ENCODE measurements at places on chromosomes 1 and 21.

- DNase-seq = no peak
These were observed 125.2 kb downstream of the MAGI3 start for GRCh38 chr1:113515498-113515897.

DNA sequence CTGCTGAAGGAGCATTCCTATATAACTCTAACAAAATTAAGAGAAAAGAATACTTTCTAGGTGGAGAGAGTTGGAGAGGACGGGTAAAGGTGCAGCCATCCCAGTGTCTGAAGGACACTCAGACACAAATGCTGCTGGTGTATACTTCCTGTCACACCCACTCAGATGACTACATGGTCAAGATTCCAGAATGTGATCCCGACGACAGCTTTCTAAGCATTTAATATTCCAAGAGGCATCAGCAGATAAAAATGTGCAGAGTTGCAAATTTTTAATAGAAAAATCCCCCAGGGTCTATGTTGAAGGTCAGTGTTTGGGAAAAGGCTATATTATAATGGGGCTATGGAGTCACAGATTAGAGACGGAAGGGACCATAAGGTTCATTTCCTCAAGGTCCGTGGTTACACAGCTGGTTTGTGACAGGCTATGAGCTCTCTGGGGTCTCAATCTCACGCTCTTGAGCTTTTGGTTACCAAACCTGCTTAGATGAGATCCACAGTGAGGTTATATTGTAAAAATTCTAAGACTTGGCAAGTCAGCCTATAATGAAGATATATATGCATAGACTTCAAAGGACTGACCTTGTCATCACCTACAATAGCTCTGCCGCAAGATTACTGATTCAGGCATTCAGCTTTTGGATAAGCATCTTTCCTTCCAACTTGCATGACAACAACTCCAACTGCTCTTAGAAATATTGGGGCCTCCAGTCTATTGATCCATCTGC, 35.1 kb downstream of the ZNF281 start:
- DNase-seq = no peak

- no peak for DNase-seq
These were observed 17.5 kb upstream of the FAM43B start for GRCh38 chr1:20534659-20535417.

- DNase-seq = peak; percentile 90
These were observed 10.7 kb downstream of the CLCNKA start for GRCh38 chr1:16032388-16033102.

DNA sequence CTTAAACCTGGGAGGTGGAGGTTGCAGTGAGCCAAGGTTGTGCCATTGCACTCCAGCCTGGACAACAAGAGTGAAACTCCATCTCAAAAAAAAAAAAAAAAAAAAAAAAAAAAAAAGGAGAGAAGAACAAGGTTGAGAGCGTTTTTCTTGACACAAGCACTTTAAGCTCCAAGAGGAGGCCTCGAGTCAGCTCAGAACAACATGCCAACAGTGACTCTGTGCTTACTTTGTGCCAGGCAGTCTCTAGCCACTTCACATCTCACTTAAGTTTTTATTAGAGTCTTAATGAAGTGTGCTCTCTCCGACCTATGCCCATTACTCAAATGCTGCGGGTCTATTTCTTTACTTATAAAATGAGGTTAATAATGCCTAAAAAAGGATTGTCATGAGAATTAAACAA, 13.0 kb downstream of the ATP1A1 start:
- DNase-seq = no peak

DNA sequence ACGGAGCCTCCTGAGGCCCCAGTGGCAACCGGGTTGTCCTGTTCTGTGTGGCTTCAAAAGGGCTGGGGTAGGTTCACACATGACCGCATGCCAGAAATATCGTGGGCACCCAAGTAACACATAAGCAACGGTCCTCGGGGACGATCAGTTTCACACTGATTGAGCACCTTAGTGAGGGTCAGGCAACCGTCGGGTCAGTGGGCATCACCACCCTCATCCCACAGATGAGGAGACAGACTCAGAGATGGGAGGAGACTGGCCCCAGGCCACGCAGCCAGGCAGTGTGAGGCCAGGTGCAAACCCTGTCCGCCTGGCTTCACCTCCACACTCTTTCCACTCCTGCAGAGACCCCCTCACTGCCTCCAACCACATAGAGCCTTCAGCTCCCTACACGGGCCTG, 309.8 kb downstream of the MATN1 start:
- no peak for DNase-seq

- DNase-seq = no peak
These were observed 7.8 kb downstream of the SLC41A1 start for GRCh38 chr1:205805082-205805711.

DNA sequence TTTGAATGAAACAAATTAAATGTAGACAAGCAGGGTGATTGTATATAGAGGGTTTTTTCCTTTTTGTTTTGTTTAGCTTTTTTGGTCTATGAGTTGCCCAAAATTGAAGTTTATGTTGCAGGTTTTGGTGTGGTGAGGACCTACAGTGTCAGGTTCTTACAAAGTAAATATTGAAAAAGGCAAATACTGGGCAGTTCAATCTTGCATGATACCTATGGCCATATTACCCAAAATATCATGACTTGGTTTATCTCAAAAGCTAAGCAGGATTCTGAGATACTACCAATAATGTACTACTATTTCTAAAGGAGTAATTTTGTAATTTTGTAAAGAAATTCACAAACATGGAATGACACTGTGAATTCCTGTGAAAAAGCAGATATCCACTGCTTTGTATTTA, 1.8 kb downstream of the DNAJB4 start:
- DNase-seq = no peak

- no peak for DNase-seq
These were observed 10.2 kb downstream of the SPSB1 start for GRCh38 chr1:9302745-9303524.

DNA sequence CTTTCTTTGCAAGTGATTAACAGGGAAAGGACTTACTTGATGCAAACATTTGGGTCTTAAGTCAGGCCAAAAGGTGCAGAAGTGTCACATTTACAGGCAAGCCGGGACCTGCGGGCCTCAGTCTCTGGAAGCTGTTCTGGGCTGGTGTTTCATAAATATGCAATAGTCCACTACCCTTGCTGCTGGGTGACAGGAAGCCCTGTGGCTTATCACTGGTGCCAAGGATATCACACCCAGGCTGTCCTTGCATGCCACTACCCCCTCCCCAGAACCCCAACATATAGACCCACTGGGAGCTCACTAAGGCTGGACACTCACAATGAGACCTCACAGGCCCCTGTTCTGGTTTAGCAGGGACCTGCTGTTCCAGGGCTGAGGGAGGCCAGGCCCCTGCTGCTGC, 3.4 kb upstream of the LEFTY2 start:
- no peak for DNase-seq

- no peak for DNase-seq
These were observed 11.2 kb downstream of the MEF2D start for GRCh38 chr1:156489166-156489934.

DNA sequence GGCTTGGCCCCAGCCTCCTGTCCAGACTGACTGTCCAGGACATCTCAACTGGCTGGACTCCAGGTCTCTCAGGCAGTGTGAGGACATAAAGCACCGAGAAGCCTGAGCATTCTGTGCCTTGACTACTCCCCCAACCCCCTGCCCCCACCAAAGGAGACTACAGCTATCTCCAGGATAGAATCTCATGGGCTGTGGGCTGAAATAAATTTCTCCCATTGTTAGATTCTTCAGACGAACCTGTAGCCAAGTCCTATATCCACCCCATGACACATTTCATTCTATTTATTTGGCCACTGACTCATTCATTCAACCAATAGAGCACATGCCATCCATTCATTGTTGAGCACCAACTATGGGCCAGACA, 11.4 kb downstream of the VWA5B1 start:
- DNase-seq = no peak

DNA sequence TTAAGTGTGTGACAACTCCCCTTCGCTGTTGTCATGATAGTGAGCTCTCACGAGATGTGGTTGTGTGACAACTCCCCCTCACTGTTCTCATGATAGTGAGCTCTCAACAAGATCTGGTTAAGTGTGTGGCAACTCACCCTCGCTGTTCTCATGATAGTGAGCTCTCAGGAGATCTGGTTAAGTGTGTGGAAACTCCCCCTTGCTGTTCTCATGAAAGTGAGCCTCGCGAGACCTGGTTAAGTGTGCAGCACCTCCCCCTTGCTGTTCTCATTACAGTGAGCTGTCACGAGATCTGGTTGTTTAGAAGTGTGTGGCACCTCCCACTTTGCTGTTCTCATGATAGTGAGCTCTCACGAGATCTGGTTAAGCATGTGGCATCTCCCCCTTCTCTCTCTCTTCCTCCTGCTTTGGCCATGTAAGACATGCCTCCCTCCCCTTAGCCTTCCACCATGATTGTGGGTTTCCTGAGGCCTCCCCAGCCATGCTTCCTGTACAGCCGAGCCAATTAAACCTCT, 25.1 kb upstream of the LSS start:
- peak; percentile 47 for DNase-seq

DNA sequence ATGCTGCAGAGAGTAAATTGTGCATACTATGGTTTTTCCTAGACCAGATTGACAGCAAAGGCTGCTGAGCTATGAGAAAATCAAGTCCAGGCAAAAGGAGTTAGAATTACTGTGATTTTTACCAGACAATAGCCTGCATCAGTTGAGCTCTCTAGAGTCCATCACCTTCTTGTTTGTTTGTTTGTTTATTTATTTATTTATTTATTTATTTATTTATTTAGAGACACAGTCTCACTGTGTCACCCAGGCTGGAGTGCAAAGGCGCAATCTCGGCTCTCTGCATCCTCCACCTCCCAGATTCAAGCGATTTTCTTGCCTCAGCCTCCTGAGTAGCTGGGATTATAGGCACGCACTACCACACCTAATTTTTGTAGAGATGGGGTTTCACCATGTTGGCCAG, 24.2 kb upstream of the ABCB10 start:
- no peak for DNase-seq

- DNase-seq = no peak
These were observed 121.9 kb downstream of the MAB21L3 start for GRCh38 chr1:116232989-116233514.

DNA sequence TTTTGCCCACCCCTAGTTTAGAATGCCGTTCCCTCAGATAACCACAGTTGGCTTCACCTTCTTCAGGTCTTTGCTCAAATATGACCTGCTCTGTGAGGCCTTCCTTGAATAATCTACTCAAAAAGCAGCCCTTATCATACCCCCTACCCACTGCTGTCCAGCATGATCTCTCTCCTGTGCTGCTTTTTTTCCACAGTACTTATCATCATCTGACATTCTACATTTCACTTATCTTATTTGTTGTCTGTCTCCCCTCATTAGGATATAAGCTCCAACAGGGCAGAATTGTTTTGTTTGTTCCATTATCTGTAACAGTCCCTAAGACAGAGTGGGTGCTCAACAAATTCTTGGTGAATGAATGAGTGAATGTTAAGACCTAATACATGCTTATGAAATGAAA, 18.1 kb downstream of the USP24 start:
- DNase-seq = no peak

- DNase-seq = no peak
These were observed 205.1 kb upstream of the EDN2 start for GRCh38 chr1:41689558-41689981.

- DNase-seq = no peak
These were observed at the start of gene CRABP2 for GRCh38 chr1:156705321-156705917. TSS of gene CRABP2 (minus strand) at chr1:156705583. CDS start at chr1:156705446, 137 bp downstream.

DNA sequence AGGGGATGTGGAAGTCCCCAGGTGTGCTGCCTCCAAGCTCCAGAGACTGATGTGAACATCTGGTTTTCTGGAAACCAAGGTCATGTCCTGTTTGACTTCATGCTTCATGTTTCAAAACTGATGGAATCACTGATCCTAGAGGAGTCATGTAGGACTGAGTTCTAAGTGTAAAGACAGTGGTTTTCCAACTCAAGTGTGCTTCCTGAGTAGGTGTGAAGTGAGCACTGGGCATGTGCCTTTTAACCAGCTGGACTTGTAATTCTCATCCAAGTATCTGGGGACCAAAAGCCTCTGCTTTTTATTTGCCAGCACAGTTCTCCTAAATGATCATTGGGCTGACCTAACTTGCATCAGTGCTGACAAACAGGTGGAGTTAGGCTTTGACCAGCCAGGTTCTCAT, 36.9 kb downstream of the ABCA4 start:
- DNase-seq = no peak

DNA sequence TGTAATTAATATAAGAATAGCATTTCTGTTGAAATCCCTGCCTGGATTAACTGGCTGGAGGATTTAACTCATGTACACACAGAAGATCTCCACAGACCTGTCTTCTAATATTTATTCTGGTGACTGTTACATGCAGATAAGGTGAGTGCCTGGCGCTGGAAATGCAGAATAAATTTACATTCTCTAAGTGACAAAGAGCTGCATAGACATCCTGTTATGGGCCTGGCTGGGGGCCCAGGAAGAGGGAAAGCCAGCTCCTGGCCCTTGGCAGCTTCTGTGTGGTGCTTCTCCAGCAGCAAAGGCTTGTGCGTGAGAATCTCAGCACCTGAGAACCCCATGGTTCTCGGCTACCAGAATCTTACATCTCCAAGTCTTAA, 446.6 kb downstream of the PTPRU start:
- DNase-seq = no peak

- no peak for DNase-seq
These were observed 6.9 kb downstream of the PTPRU start for GRCh38 chr1:29243023-29243870.

- DNase-seq = no peak
These were observed 267.8 kb downstream of the C1orf94 start for GRCh38 chr1:34444516-34444915.

DNA sequence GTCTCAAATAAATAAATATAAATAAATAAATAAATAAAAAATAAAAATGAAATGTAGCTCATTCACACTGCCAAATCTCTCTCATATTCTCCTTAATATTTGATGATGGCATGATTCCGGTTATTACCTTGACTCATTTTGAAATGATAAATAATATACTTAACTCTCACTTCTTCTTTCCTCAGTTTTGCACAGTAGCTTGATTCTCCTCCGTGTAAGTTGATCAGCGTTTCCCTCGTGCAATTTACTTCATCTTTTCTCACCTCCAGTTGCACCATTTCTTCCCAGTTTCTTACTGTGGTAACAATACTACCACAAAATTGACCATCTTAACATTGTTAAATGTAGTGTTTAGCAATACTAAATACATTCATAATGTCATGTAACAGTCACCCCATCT, 111.6 kb downstream of the RIPK4 start:
- DNase-seq = no peak

GRCh38 chr1:156262461-156263287, 14.8 kb upstream of the PAQR6 start:
- no peak for DNase-seq

DNA sequence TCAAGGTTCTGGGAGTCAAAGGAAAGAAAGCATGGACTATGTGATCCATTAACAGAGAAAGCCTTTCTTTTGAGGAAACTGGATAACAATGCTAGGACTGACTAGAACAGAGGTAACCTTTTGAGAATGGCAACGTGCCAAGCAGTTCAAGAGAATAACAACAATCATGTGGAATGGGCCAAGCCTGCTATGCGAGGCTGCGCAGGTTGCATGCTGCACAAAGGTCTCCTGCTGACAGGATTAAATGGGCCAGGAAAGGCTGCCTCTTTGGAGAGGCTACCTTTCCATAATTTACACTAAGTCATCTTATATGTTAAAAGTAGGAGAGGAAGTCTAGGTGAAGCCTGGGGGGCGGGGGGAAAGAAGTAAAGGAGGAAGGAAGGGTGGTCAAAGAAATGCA, 5.8 kb downstream of the PCNX2 start:
- DNase-seq = no peak

Data from GM10248 (cell line).